CD4-positive, alpha-beta T cell treated with Interleukin-4 for 1 hour (primary cell): ENCODE measurements at places on chromosomes 5 and 9.

GRCh38 chr9:131545003-131545785, at the start of gene PRRT1B:
PRRT1B (plus strand) TSS chr9:131545523; CDS start chr9:131545616, 93 bp downstream.
- no peak for DNase-seq

DNA sequence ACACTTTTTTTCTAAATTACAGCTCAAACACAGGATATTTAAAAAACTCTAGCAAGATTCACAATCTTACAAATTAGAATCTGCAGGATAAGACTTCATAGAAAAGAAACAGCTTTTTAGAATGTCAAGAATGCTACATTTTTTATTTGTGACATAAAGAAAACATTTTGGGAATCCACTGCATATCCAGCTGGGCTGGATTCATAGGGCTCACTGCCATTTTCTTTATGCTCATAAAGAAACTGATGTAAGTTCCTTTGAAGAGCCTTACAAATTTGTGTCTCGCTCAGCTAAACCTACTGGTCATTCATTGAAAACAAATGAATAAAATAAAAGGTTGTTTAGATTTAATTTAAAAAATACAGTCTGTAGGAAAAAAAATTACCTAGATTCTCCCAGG, 332.3 kb downstream of the TRPM3 start:
- DNase-seq: no peak

- peak; percentile 1 for DNase-seq
Measured at GRCh38 chr5:113273948-113274347, 160.8 kb downstream of the TSSK1B start.

- no peak for DNase-seq
Measured at GRCh38 chr5:148511810-148512347, 128.1 kb downstream of the FBXO38 start.

GRCh38 chr9:70405808-70406433, 8.5 kb downstream of the KLF9 start:
- DNase-seq: no peak

- no peak for DNase-seq
Measured at GRCh38 chr5:62795926-62796325, 217.3 kb downstream of the LRRC70 start.

- no peak for DNase-seq
Measured at GRCh38 chr5:170614720-170615119, 110.9 kb downstream of the KCNIP1 start.

DNA sequence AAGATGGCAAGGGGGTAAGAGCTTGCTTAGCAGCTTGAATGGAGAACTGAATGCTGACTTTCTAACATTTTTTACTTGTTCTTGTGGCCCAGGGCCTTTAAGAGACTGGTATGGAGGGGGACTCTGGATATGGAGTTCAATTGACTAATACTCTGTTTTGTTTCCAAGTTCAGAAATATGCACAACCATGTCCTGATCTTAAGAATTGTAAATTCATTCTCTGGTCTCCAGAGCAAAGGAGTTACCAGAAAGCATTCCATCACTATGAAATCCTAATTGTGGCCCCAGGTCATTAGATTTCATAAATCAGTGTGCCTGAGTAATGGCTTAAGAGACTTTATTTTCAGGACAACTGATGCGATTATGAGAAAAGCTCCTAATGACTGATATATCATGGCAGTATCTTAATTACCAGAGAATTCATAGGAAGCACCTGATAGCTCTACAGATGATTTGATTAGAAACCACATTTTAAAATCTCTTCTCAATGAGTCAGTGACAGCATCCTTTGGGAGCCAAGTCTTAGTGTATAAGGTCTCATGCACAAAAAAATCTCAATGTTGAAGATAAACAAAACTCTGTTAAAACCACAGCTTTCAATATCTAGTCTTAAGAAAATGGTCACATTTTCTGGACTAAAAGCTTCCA, 613.6 kb upstream of the KLF4 start:
- no peak for DNase-seq

GRCh38 chr5:82538339-82539034, 260.3 kb upstream of the RPS23 start:
- no peak for DNase-seq

DNA sequence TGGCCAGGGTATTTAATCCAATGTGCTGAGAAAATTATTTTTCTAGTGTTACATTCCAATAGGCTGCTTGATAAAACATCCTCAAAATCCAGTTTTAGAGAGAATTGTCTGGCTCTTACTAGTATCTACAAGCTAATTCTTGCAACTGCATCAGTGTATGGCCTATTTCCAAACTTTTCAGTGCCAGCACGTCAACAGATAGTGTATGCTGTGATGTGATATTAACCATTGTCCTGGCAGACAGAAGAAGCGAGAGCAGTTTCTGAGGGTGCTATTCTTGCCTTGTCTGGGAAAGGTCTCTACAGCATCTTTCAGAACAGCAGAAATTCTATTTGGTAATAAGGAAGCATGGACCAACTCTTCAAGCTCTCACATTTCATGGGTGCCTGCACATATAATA, 174.2 kb upstream of the CDH12 start:
- no peak for DNase-seq

DNA sequence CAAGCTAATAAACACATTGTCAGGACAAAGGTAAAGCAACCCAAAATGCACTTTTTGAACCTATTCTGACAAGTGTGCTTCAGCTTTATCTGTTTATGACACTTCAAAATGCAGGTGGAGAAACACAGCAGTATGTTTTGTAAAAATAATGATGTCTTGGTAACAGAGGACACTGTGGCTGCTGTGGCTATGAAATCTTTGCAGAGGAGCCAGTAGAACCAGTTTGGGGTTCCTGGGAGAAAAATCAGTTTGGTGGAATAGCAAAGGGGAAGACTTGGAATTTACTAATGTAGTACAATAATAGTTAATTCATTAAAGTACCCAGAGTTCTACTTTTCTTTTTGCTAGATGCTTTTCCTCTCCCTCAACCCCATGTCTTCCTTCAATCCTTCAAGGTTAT, 40.6 kb downstream of the SIL1 start:
- DNase-seq: no peak

DNA sequence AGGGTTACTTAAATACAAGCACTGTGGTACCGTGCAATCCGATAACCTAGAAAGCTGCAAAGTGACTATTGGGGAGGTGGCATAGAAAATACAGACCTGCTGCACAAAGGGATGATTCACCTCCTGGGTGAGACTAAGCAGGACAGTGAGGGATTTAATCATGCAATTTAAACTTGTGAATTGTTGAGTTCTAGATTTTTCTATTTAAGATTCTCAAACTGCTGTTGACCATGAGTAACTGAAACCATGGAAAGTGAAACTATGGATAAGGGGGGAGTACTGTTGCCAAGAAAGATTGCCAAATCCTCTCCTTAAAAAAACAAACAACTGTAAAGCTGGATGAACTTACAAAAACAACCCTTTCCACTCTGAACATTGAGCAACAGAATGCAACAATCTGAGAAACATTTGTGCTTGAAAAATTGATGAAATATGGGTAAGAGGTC, 61.5 kb upstream of the NUDT12 start:
- no peak for DNase-seq

DNA sequence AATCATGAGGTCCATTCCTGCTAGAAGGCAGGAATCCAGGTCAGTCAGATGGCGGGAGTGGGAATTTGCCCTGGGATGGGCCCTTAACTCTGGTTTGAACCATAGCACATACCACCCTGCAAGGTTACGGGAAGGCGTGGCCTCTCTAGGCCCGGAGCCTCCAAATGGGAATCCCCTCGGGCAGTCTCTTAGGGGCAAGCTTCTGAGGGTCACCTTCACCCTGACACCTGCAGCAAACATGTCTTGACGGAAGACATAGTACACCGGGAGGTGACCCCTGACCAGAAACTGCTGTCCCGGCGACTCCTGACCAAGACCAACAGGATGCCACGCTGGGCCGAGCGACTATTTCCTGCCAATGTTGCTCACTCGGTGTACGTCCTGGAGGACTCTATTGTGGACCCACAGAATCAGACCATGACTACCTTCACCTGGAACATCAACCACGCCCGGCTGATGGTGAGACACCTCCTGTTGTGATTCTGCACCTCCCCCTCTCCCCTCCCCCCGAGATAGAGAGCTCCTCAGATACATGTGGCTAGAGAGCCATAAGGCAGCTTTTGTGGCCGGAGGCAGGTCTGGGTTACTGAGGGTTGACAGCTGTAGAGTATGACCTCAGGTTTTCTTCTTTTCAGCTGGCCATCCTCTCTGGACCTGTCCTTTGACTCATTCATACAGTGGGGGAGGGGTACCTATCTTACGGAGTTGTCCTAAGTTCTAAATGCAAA, 957 bp downstream of the PRELID1 start:
- peak; percentile 20 for DNase-seq

DNA sequence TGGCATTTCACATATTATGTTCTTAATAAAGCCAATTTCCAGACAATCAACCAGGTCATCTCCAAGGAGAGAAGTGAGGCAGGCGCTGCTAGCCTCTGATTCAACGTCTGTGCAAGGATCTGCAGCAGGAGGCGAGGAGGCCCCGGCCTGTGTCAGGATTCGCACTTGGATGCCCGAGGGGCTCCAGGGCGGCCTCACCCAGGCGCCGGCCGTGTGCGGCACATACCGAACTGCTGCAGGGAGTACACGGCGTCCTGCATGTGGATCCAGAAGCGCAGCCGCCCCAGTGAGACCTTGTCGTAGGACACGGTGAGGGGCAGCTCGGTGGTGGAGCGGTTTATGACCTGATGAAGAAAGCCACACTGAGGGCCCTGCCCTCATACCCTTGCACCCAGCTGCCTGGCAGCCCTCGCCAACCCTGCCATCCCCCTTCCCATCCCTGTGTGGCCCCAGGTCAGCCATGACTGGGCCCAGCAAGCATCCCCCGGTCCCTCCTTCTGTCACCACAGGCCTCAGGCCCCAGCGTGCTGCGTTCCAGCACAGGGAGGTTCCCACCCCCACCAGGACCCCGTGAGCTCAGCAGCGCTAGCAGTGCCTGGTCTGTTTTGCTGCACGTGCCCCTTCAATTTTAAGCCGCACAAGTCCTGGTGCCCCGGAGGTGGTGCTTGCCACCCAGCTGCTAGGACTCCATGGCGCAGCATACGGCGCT, 9.9 kb downstream of the CLPTM1L start:
- DNase-seq: no peak

DNA sequence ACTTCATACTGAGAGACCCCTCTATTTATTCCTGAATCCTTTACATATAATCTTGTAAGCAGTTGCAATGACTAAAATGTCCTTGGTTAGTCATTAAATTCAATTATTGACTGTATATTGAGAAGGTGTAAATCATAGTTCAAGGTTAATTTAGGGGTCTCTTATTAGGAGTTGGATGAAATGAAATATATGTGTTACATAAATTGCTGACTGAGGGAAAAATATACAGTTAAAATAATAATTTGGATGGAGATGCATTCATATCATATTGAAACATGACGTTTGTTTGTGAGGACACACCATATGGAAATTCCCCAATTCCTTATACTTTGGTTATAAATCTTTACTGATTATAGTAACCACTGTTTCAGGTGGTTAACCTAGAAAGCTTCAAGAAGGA, 430.6 kb downstream of the PDE4D start:
- DNase-seq: no peak

DNA sequence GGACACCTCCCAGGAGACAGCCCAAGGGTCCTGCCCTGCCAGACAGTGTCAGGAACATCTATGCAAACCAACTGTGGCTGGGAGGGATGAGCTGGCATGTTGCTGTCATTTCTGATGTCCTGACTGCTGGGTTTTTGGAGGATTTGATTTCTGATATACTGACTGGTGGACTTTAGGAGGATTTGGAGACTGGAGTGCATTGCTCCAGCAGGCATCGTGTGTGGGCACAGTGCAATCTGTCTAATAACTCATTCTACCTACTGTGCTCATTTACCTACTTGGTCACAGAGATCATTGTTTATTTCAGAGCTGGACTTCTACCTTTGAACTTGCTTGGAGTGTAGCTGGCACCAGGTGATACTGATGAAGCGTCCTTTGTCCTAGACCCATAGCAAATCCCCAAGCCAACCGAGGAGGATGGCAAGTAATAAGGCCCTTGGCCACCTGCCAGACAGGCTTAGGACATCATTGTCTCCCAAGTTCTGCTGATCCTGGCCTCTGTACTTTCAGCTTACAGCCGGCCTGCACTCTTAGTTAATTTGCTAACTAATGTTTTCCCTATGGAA, 124.3 kb upstream of the ICE1 start:
- no peak for DNase-seq

GRCh38 chr5:94833851-94834250, 215.4 kb downstream of the SLF1 start:
- no peak for DNase-seq

GRCh38 chr9:89077519-89077918, 86.3 kb downstream of the S1PR3 start:
- no peak for DNase-seq

- no peak for DNase-seq
Measured at GRCh38 chr5:103472830-103473229, 89.8 kb downstream of the NUDT12 start.

- DNase-seq: no peak
Measured at GRCh38 chr9:5429873-5430564, 7.7 kb downstream of the PLGRKT start.

- no peak for DNase-seq
Measured at GRCh38 chr5:113447498-113448050, 12.8 kb upstream of the TSSK1B start.

- no peak for DNase-seq
Measured at GRCh38 chr5:32664523-32664922, 46.6 kb upstream of the NPR3 start.

DNA sequence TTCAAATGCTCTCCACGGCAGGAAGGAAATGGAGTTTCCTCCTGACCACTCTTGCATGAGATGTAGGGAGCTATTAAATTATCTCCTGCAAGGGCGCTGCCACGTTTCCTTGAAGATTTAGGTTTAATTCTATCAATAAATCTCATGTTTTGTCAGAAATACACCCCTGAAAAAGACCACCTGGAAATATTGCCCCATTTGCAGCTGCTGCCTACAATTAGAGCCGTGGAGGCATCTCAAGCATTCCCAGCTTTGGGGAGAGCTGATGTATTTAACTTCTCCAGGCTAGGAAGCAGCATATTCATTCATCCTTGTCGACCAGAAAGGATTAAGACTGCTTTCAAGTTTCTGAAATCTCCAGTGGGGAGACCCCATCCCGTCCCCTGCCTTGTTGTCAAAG, 40.5 kb downstream of the CCNJL start:
- DNase-seq: no peak

- DNase-seq: no peak
Measured at GRCh38 chr9:35026671-35027070, 37.1 kb downstream of the DNAJB5 start.

DNA sequence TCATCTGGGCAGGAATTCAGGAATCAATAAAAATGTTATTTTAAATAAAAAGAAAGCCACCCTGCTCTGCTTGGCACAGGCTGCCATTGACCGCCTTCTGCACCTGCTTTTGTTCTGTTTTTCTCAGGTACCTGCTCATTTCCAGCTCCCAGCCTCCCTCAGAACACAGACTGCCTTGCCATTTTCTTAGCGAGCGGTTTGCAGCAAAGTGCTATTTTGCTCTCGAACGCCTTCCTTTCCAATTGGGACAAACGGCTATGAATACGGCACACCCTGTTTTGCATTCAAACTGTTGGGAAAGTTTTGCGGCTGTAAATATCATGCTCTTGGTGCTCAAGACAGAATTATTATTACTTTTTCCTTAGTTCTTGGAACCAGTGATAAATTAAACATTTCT, 25.1 kb upstream of the FCN1 start:
- DNase-seq: no peak
